DMS79 (cell line): ENCODE measurements at places on chromosomes 3 and 15.

DNA sequence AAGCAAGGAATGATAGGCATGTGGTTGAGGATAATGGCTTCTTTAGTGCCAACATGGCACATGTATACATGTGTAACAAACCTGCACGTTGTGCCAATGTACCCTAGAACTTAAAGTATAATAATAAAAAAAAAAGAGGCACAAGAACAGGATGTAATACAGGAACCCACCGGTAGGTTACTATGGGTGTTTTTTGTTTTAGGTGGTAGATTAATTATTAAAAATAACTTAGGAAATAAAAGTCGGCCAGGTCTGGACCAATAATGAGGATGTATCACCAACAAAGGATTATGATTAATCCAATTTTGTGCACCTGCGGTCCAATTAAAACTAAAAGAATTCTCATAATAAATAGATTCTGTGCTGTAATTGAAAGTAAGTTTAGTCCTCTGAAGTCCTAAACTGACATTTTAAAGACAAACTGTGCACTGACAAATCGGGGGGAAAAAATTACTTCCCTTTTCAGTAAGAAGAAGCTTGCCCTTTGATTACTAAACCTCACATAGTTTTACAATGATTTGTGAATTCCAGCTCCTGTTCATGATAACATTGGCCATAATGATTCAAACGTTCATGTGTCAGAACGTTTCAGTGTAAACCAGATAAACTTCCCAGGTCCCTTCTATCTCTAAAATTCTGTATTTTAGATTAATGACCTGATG lies 62.2 kb downstream of the CASR start:
- no peak for DNase-seq

GRCh38 chr15:41936649-41937567 lies 35.4 kb downstream of the EHD4 start:
- DNase-seq, result no peak

DNA sequence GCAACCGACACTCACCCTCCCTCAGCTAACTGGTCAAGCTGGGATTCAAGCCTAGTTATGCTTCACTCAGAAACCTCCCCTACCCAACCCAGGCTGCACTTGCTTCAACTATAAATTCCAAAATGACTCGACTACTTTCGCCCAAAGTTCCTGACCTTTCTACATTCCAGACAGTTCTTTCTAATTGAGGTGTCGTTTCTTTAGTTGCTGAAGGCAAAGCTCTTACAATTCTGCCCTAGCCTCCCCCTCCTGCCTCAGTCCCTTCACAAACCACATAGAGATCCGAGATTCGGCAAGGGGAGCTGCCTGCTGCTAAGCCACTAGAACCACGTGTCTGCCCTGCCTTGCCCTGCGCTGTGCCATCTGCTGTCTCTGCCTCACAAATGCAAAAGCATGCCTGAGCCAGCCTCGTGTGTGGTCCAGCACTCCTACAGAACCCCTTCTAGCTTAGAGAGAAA lies 74.7 kb upstream of the SH3GL3 start:
- no peak for DNase-seq

- DNase-seq, result peak; percentile 21
Observed at GRCh38 chr15:26877831-26878230, 11.0 kb downstream of the GABRA5 start.

DNA sequence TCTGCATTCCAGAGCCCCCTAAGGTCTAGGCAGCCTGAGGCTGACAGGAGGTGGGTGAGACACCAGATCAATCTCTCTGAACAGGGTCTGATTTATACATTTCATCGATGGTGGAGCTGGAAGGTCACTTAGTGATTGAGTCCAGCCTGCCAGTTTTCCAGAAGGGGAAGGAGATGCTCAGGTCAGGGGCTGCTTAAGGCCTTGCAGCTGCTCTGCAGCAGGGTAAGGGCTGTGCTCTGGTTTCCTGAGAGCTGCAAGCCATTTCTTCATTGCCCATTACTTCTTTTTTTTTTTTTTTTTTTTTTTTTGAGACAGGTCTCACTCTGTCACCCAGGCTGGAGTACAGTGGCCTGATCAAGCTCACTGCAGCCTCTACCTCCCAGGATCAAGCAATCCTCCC lies 10.7 kb downstream of the TADA3 start:
- no peak for DNase-seq

DNA sequence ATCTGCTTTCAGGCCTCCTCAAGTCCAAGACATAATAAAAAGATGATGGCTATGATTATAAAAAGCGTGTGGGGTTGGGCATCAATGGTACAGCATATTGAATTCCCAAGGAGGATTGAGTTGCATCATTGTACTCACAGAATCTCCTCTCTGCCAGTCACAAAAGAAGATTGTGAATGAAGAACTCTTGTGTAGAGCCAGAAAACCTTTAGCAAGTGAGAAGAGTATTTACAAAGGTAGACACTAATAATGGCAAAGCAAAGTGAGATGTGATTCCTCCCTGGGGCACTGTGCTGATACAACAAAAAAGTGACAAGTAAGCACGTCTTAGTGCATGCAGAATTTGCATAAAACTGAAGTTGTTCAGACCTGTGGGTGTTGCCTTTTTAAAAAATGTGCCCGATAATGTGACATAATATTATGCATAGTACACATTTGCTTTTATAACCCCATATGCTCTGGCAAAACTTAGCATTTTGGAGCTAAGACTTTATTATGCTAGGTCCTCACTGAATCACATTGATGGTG lies 291.2 kb upstream of the TBC1D5 start:
- DNase-seq, result no peak

DNA sequence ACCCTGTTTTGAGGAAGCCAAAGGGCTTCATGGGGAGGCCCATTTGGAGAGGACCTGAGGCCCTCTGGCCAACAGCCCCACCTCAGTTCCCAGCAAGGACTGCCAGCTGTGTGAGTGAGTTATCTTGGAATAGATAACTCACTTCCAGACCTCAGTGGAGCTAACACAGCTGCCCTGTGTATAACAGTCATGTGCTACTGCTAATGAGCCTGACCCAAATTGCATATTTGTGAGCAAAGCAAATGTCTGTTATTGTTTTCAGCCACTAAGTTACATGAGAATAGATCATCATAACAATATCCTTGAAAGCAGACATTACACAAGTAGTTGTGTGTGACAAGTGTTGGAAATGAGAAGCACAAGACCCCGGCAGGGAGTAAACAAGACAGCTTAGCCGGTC lies 355.8 kb downstream of the MCTP2 start:
- no peak for DNase-seq

- no peak for DNase-seq
Observed at GRCh38 chr3:13815088-13815683, 64.7 kb downstream of the WNT7A start.

GRCh38 chr3:100682854-100683760 lies 26.2 kb upstream of the TFG start:
- no peak for DNase-seq

- DNase-seq, result no peak
Observed at GRCh38 chr15:39579487-39580116, 1.3 kb upstream of the THBS1 start.

DNA sequence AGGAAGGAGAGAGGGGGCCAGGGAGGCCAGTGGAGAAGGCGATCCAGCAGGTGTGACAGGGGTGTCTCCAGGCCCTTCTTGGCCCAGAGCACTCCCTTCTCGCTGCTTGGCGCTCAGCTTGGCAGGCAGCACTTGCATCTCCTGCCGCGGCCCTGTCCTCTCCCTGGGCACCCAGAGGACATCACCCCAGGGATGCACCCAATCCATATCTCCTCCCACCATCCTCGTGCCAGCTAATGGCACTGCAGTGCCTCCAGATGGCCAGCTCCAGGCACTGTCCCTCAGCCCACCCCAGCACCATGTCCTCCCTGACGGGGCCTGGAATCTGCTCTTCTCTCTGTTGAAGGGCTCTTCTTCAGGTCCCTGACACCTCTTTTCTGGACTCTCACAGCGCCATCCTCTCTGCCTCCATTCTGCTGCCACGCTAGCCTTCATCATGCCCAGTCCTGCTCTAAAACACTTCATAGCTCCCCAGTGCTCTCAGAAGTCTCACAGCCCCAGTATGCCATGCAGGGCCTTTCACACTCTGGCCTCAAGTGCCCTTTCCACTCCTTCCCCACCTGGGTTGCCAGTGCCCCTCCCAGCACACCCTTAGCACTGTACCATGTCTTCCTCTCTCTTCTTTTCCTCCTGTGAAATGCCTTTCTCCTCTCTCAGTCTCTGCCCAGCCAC lies 106.8 kb upstream of the SLC6A11 start:
- no peak for DNase-seq

GRCh38 chr3:3288255-3288654 lies 108.8 kb upstream of the CRBN start:
- DNase-seq, result no peak

DNA sequence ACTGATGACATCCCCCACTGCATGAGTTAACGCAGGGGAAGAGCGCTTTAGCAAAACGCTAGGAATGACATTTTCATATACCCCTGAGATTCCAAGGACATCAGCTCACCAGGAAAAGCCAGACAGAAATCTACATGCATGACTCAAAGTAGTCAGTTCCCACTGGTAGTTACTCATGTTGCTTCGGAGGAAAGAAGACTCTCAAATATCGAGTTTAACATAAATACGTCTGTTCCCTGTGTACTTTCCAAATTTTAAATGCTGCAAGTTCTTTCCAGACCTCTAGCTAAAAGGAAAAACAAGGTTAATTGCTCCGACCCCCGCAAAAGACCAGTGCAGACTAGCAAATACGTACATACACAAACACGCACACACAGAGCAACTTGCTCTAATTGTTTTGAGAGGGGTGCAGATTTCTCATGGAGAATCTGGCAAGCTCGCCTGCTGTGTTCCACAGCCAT lies 115.4 kb upstream of the PRICKLE2 start:
- DNase-seq, result no peak

- no peak for DNase-seq
Observed at GRCh38 chr3:70519913-70520659, 207.6 kb upstream of the MDFIC2 start.

DNA sequence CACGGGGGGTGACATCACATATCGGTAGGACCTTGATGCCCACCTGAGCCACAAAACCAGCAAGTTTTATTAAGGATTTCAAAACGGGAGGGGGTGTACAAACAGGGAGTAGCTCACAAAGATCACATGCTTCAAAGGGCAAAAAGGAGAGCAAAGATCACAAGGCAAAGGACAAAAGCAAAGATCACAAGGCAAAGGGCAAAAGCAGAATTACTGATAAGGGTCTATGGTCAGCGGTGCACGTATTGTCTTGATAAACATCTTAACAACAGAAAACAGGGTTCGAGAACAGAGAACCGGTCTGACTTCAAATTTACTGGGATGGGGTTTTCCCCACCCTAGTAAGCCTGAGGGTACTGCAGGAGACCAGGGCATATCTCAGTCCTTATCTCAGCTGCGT lies 143.5 kb upstream of the LPP start:
- DNase-seq, result no peak

DNA sequence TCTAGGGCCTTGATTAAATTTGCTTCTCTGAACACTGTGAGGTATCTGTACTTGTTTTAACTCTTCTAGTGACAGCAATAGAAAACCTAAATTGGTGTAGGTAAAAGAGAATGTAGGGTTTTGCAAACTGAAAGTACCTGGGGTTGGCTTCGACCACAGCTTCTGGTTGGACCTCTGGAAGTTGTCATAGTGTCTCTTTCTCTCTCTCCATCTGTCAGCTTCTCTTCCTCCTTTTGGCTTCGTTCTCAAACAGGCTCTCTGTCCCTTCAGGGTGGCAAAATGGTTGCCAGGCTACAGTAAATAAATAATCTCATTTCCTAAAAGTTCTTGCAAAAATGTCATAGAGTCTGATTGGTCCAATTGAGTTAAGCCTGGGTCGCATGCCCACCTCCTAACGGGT lies 149.3 kb upstream of the CTDSPL start:
- DNase-seq, result no peak

DNA sequence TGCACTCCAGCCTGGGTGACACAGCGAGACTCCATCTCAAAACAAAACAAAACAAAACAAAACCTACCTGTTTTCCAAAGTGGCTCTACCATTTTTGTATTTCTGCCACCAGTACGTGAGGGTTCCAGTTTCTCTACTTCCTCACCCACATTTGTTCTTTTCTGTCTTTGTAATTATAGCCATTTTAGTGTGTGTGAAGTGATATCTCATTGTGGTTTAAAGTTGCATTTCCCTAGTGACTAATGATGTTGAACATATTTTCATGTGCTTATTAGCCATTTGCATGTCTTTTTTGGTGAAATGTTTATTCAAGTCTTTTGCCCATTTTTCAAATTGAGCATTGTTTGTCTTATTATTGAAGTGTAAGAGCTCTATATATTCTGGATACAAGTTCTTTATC lies 50.7 kb downstream of the TRA2B start:
- no peak for DNase-seq

- DNase-seq, result no peak
Observed at GRCh38 chr3:168312984-168313383, 217.3 kb upstream of the GOLIM4 start.

DNA sequence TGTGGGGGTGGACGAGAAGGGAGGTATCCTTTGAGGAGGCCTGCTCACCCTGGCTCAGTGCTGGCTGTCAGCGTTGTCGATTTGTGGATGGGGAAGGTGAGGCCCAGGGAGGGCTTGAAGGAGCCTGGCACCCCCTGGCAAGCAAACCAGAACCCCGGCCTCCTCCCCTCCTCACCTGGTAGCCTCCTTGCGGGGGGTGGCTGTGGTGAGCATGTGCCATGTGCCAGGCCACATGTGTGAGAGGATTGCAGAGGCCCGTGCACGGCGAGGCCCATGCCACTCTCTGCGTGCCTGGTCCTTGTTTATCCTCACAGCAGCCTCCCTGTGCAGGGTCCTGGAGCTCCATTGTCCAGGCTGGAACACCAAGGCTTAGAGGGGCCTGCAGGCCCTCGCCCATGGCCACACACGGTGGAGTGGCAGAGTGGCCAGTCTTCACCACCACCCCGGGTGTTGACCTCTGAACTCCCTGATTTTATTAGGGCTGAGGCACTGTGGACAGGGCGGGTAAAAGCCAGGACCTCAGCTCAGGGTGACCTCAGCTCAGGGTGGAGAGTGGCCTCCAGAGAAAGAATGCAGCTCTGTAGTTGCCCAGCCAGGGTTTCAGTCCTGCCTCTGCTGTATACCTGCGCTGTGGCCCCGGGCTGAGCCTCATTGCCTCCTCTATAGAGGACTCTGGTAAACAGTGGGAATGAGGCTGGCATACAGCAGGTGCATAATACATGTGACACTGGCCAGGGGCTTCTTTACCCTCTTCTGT lies 29.1 kb downstream of the HDAC11 start:
- DNase-seq, result no peak

DNA sequence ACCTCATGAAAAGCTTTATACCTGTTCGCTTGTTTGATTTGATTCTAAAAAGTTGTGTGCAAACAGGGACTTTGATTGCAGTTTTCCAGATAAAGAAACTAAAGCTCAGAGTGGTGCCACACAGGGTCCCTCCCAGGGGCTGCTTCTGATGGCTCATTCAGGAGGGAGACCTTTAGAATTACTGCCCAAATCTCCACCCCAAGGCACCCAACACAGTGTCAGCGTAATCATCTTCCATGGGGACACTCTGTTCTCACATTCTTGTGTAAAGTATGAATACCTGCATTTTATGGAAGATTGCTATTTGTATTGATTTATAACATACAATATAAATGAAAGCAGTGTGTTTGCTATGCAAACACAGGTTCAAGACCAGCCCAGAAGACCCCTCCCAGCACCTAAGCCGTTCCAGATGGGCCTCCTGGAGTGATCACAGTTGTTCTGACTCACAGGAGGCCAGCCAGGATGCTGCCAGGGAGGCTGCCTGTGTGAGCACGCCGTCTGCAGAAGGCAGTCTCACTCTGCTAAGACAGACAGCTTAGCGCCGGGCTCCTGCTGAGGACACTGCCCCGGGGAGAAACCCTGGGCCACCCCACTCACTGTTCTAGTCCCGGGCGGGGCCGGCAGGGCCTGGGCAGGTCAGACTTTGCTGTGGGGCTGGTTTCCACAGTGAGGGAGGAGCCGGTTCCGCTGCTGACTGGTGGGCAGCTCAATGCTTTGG lies 185.6 kb downstream of the FAM43A start:
- DNase-seq, result peak; percentile 63

GRCh38 chr3:47265725-47266428 lies 16.7 kb downstream of the KIF9 start:
- no peak for DNase-seq
